ENCODE measurements at places on chromosomes 3 and 15.

DNA sequence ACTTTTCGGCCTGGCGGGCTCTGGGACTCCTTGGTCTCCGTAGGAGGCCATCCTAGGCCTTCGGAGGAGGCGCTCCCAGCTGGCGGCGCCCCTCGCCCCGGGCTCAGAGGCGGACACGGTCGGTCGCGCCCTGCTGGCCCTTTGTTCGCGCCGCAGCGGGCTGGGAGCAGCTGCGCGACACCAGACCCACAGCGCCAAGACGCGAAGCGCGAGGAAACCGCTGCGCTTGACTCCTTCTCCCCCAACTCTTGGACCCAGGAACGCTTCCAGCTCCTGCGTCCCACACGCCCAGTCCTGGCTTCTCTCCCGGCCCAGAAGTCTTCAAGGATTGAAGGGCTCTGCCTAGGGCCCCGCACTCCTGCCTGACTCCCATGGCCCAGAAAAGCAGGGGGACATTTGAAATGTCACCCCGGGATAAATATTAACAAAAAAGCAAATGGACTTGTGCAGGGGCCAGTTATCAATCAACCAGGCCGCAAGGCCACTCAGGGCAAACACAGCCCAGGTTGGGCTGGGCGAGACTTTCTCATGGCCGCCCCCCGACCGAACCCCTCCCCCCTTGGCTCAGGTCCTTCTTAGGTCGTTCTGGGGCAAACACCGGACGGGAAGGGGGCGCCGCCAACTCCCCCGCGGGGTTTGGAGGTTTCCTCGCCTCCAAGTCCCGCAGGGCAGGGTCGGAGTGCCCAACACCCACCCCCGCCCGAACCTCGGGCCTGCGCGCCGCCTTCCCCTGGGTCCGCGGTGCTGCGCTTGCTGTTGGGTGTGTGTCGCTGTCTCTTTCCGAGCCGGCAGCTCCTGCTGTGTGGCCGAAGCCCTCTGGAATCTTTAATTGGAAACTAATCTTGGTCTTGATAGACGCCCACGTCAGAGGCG, 5.1 kb downstream of the ONECUT1 start:
- DNase-seq: no peak

DNA sequence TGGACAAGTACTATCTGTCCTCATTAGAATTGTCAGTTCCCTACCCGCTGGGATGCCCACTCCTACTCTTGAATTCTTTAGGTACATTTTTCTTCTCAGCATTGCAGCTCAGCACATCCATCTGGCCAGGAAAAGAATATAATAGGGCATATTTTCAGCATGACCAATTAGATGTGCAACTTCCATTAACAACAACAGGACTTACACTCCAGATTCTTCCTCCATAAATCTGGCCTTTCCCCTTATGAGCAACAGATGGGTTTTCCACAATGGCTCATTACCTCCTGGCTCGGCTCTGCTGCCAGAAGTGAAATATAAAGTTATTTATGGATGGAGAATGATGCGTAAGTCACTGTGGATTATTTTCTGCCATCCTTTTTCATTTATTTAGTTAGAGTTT, 443.8 kb upstream of the TGFBR2 start:
- DNase-seq: peak; percentile 90

GRCh38 chr15:40357246-40357645, 773 bp upstream of the DISP2 start:
- DNase-seq: no peak

GRCh38 chr3:55634345-55634744, 147.2 kb upstream of the WNT5A start:
- no peak for DNase-seq

DNA sequence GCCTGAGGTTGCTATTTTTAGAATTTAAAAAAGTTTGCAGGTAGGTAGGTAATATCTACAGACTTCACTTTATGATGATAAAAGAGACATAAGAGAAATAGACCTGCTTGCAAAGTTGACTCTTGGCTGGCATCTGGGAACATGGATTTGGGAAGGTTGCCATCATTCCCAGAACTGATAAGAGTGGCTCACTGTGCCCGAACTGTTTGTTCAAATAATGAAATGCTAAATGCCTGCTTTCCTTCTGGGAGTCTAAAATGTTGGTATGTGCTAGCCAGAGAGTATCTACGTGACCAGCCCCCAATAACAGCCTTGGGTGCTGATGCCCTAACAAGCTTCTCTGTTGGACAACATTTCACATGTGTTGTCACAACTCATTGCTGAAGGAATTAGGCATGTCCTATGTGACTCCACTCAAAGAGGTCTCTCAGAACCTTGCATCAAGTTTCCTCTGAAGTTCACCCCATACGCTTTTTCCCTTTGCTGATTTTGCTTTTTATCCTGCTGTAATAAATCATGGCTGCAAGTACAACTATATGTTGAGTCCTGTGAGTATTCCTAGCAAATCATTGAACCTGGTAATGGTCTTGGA, 95.5 kb downstream of the FHIT start:
- no peak for DNase-seq

GRCh38 chr3:134445636-134446035, 40.1 kb downstream of the ANAPC13 start:
- no peak for DNase-seq

DNA sequence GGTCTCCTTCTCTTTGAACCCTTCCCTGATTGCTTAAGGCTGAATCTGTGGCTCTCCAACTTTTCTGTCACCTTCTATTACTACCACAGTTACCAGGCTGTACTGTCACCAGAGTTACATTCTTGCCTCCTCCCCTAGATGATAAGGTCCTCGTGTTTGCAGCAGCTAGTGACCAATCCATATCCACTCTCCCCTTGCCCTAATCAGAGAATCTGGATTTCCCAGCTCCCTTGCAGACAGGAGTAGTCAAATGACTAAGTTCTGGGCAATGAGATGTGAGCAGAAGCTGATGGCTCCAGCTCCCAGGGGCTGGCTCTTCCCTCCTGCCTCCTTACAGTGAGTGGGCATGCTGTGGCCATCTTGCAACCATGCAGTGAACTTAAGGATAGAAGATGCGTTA, 95.4 kb upstream of the VGLL4 start:
- DNase-seq: no peak

DNA sequence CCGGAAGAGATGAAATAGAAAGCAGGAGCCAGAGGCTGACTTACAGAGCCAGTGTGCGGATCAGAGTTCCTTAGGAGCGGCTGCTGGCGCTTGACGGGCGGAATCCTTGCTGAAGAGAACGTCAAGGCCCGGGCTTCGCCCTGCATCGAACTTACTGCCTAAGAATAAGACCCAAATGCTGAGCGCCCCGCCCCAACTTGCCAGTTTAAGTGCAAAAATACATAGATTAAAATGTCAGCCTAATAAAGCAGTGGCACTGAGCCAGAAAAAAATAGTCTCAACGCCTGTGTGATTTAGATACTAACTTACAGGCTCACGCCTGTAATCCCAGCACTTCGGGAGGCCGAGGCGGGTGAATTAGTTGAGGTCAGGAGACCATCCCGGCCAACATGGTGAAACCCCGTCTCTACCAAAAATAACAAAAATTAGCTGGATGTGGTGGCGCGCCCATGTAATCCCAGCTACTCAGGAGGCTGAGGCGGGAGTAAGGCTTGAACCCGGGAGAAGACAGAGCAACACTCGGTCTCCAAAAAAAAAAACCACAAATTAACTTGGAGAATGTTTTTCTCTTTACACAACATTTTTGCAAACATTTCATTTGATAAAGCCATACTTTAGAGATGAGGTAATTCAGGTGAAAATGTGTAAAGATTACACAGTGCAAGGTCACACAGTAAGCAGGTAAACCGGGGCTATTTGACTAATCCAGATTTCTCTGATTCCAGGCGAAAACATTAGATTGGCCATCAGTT, 1.2 kb upstream of the UBP1 start:
- DNase-seq: no peak

All from GM04504 (cell line).